Fibroblast of villous mesenchyme (primary cell): ENCODE measurements at places on chromosomes 6 and 20. TPM values are rescaled to one million over a fixed set of nuclear protein-coding genes. Genes with fewer than 3 reads are reported as not detected.

DNA sequence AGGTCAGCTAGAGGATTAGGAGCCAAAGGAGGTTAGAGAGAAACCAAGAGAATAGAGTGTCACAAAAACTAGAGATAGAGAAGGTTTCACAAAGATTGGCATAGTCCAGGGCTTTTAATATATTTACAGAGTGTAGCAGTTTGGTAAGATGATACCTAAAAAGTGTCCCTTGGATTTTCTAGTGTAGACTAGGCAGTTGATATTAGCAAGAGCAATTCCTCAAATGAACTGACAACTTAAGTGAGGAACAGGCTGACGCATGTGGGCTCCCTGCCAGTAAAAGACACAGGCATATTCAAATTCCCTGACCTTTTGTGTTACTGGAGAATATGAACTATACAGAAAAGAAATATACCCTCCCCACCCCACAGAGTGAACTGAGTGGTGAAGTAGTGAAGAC, 40.1 kb downstream of the VTA1 start:
- peak; percentile 44 for DNase-seq

DNA sequence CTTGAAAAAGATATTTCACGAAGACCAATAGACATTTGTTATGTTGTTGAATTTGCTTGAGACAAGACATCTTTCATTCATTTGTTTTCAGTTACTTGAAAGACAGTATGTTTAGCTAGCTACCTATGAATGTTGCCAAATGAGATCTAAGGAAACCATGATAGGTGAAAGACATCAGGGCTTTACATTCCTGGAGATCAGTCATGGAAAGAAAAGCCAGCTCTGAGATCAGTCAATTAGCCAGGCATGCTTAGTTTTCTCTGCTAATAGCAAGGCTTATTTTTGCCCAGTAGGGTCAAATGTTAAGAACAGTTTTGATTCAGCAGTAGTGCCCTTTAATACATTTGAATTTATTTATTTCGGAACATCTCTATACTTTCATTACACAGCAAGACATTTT, 116.5 kb upstream of the EDN1 start:
- DNase-seq: no peak

GRCh38 chr6:157595768-157596167, 214.8 kb downstream of the ZDHHC14 start:
- no peak for DNase-seq

GRCh38 chr6:114170958-114171387, 171.8 kb downstream of the HS3ST5 start:
- DNase-seq: no peak

Gene OPRL1
- 1.6 and 1.7 TPM in 2 replicates for total RNA-seq

DNA sequence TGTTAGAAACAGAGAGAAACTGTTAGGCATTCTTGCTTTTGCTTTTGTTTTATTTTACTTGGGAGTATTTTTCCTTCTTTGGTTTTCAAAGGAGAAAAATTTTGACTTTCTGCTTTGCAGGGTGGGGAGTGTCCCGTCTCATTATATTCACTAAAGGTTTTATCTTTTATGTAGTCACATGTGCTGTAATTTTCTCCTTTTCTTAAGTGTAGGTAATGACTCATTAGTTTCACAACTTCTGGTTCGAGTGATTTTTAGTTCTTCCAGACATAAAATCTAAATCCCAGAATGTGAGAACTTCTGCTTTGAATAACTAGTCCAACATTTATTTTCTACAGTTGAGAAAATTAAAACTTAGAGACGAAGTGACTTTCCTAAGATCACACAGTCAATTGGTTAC, 37.7 kb downstream of the ADGRF1 start:
- peak; percentile 47 for DNase-seq
